ENCODE measurements at places on chromosomes 3 and 15.

- DNase-seq: no peak
Measured at GRCh38 chr3:154952553-154952952, 127.6 kb upstream of the MME start.

GRCh38 chr3:126460381-126460780, 15.3 kb downstream of the ZXDC start:
- no peak for DNase-seq

GRCh38 chr3:48478626-48479555, 25.1 kb downstream of the SHISA5 start:
- no peak for DNase-seq

- DNase-seq: no peak
Measured at GRCh38 chr3:127606086-127606805, 8.0 kb downstream of the MCM2 start.

DNA sequence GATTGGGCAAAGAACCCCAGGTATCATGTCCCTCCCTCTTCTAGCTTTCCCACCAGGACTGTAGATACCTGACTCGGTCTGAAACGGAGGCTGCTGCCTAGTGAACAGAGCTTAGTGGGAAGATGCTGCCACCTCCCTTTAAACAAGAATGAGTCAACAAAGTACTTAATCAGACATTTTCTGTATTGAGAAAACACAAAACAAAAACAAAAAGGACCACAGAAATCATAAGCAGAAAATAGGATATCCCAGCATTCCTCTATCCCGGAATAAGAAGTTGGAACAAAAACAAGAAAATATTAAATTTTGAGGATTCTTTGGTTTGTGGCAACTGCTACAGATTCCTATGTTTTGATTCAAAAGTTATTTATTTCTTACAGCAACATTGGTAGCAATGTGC, 51.7 kb upstream of the COL8A1 start:
- DNase-seq: no peak

DNA sequence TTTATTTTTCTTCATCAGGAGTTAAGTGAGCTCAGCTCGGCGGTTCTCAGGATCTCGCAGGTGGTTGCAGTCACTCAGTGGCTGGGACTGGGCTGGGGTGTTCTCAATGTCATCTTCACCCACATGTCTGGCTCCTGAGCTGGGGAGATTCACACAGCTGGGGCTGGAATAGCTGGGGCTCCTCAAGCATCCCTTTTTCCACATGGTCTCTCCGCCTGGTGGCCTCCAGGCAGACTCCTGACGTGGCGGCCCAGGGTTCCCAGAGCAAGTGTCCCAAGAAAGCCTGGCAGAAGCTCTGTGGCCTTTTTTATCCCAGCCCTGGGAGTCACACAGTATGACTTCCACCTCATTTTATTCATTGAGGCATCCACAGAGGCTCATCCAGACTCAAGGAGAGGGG, 84.1 kb upstream of the ANKRD34C start:
- DNase-seq: no peak

- no peak for DNase-seq
Measured at GRCh38 chr3:27756877-27757276, 34.8 kb upstream of the EOMES start.

DNA sequence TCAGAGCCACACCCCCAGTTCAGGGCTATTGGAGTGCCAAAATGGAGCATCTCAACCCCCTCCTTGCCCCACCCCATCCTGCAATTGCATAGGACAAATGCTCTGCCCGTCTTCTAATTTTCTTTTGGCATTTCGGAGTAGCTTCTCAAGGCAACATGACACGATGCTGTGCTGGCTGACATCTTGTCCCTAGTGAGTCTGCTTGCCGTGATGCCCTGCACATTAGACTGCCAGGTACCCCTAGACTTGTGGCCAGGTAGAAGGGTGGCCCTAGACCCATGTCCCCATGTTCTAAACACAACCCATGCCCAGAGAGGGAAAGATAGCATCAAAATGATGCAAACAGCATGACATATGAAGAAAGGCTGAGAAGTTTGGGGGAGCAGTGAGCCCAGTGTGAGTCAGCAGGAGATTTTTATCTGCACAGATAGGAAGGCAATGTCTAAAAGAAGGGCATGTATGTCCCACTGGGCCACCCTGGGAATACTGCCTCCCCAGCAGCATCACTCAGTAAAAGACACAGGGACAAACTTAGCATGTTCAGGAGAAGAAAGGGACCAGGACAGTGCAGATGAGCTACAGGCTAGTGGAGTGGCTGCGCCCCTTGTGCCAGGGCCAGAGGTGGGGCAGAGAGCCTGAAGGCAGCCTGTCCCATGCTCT, 36.8 kb downstream of the CA12 start:
- no peak for DNase-seq

DNA sequence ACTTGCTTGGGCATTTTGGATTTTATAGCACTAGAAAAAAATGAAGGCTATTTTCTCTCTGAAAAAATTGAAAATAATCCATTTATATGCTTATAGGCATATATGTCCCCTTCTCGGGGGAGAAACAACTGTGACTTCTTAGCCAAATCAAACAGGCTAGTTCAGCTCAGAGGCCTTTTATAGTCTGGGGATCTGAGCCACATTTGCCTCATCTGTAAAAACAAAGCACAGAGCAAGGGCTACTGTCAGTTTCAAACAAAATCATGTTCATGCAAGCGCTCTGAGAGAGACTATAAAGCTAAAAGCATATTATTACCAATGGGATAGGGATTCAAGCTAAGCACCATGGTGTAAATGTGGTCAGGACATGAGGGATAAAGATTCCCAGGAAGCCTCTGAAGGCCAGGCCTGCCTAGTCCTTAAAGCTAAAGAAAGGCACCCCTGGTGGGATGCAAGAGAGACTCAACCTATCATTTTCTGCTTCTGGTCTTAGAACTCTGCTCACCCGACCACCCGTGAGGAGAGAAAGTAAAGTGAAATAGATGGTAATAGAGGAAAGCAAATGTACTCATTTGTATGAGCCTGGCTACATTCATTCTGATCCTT, 51.0 kb upstream of the IL12A start:
- no peak for DNase-seq

All from NCI-H1436 (cell line).